Left lobe of liver (tissue), 2 donors: ENCODE measurements at places on chromosomes 1 and 21. TPM values are rescaled to one million over a fixed set of nuclear protein-coding genes. Genes with fewer than 3 reads are reported as not detected.

DNA sequence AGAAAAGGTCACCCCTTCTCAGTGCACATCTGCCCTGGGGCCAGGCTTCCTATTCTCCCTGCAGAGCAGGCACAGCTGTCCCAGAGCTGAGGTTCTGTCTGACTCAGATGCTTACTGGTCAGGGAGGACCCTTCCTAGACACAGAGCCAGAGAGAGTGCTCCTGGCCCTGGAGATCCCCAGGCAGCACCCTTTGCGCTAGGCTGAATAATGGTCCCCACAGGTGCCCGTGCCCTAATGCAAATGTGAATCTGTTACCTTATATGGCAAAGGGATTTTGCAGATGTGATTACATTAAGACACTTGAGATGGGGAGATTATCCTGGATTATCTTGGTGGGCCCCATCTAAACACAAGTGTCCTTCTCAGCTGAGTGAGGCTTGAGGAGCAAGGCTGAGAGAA lies 2.6 kb upstream of the TNNI1 start:
- DNase-seq, result no peak

CBS gene
- total RNA-seq, result 427 TPM

TINAGL1 gene
- total RNA-seq, result 12.0 TPM

- no peak for DNase-seq
These were observed 8.1 kb upstream of the TEDDM1 start for GRCh38 chr1:182408435-182409075.

GRCh38 chr1:236108027-236108648 lies 34.2 kb upstream of the GPR137B start:
- DNase-seq, result no peak

GRCh38 chr1:208603721-208604120 lies 359.5 kb upstream of the PLXNA2 start:
- DNase-seq, result no peak

MX1 gene
- total RNA-seq, result 8.5 TPM

GRCh38 chr1:230153641-230154296 lies 86.7 kb downstream of the GALNT2 start:
- peak; percentile 64 for DNase-seq

DNA sequence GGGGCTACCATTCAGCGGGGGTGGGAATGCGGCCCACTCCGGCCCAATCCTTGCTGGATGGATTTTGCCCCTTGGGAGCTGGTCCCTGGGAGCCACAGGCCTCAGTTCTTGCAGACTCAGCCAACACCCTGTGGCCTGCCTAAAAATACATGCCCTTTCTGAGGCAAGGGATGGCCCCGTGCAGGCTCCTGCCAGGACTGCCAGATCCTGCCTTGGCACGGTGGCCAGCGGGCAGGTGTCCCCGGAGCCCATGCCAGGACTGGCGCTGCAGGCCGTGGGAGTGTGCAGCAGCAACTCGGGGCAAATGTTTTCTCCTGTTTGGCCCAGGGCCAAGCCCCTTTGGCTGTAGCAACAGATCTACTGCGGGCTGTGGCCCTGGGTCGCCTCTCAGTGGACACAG lies 1.6 kb upstream of the PANK4 start:
- DNase-seq, result peak; percentile 97

DNA sequence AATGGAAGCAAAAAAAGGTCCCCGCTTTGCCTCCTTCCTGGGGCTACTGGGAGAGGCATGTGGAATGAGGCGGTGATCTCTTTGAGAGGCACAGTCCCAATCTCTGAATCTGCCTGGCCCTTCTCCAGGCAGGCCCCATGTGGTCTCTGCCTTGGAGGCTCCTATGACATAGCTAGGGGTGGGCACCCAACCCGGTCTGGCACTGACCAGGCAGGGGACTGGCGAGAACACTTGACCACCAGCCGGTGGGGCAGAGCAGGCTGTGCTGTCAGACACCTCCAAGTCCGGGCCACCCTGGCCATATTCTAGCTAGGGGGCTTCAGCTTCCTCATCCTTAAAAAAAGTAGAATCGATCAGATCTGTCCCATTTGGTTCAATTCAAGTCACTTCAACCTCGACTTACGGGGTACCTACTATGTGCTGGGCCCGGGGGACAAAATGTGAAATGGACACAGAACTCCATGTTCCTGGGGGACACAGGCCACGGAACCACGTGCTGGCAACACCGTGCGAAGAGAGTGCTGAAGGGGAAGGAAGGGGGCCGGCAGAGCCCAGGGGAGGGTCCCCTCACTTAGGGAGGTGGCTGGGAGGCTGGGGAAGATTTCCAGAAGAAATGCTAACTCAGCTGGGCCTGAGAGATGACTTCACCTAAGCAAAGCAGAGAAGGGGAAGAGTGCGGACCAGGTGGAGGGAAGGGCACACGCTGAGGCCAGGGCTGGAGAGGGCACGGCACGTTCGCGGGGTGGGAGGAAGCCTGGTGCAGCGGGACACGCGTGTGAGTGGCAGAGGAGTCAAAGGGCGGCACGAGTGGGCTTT lies 33.3 kb downstream of the HSPG2 start:
- DNase-seq, result no peak

GRCh38 chr1:238485057-238485911 lies 594.6 kb upstream of the ZP4 start:
- no peak for DNase-seq

- no peak for DNase-seq
These were observed 120.7 kb downstream of the TBX19 start for GRCh38 chr1:168401341-168401740.

DNA sequence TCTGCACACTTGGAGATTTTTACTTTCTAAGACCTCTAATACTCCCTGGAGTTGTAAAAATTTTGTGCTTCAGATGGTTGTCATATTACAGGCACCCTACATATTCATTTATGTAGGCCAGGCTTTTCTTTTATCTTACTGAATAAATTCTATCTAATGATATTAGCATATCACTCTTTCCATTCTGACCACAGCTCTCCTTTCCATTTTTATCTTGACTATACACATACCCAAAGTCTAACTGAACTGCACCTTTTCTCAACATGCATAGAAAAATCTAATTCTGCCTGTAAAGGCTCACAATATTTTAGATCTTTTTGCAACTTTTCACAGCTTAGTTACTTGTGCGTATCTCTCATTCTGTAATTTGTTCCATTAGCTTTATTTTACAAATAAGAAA lies 52.7 kb upstream of the TSHB start:
- no peak for DNase-seq

- no peak for DNase-seq
These were observed 57.0 kb upstream of the TARBP1 start for GRCh38 chr1:234535763-234536515.

ANKRD45 gene
- total RNA-seq, result not detected

- DNase-seq, result no peak
These were observed 26.2 kb downstream of the RSBN1 start for GRCh38 chr1:113786069-113786468.

NPL gene
- total RNA-seq, result 15.0 TPM

DNA sequence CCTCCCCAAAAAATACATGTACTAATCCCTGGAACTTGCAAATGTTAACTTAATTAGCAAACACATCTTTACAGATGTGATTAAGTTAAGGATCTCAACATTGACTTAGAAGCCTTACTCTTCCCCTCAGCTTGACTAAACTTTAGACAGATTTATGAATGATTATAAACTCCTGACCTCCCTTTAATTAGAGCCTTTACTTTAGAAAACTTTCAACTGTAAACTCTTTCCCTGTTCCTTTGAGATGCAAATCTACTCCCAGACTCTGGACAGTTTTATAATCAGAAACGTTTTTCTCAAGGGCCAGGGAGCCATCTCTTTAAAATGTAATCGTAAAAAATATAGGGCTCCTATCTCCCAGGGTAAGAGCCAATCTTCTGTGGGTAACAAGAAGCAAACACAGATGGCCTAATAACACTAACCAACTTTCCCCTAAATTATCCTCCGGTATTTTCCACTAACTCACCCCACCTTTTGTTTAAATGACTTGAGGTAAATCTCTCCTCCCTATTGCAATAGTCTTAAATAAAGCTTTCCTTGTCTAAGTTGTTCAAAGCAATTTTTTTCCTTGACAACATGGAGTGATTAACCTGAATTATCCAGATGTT lies 284.1 kb downstream of the BRINP3 start:
- no peak for DNase-seq

OPRD1 gene
- not detected for total RNA-seq

GRCh38 chr1:115160728-115161127 lies 71.4 kb upstream of the TSPAN2 start:
- DNase-seq, result no peak

- DNase-seq, result no peak
These were observed 256.5 kb downstream of the USP25 start for GRCh38 chr21:15986277-15986676.

DNA sequence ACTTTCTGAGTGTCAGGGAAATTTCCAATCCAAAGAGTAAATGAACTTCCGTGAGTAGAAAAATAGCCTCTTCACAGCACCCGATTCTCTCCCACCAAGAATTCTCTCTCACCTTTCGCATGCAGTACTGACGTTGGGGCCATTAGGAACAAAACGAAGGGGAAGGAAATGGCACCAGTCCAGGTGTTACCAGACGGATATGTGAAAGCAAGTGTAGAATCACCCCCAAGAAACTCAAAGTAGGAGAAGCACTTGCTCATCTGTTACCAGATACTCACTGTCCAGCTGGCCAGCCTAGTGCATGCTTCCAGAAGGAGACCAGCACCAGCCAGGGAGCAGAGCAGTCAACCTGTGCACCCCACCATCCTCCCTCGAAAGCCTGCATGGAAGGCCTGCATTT lies 55.1 kb downstream of the ITPKB start:
- DNase-seq, result no peak

DNA sequence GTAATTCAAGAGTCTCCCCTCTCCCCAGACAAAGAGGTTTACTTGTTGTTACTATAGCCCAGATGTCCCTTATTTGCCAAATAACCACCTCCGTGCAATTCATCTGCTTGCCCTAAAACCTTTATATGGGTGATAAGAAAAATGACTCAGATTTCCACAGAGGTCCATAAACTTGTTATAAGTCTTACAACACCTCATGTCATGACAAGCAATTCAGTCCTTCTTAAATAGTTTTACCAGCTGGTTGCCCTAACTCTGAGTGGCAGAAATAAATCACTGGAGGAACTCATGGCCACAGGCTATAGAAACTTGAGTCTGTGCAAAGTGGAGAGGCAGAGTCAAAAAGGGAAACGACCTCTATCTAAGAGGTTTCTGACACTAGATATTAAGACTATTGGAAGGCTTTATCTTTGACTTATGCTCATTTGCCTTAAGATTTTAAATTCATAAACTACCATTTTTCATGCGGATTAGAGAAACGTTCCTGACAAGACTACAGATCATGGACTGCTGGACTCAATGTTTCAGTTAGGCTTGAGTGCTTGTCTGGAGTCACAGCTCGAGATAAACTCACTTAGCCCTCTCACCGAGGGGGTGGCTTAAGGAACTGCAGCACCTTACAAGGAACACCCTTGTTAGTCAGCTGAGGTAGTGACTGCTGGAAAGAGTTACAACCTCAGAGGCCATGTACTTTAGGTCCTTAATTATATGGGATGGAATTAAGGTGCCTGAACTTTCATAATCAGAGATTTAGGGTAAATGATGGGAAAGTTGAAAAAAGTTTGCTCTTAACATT lies 662.5 kb upstream of the USP24 start:
- no peak for DNase-seq

DNA sequence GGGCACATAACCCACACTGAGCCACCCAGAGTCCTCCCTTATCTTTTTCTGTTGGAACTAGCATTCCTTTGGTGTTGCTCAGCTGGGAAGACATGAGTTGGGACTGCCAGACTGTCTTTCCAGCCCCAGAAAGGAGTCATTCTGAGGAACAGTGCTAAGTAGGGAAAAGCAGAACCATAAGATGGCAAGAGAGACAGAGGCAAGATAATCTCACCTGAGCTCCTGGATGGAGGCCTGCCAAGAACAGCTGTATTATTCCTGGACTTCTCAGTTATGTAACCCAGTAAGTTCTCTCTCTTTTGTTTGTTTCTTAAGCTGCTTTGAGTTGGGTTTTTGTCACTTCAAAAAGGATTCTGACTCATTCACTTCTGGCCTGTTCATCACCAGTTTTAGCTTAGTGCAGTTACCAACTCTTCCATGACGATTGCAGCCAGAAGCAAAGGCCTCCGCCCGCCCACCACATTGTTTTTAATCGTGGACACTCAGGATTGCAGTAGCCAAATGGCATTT lies 134.4 kb downstream of the OMA1 start:
- no peak for DNase-seq

- peak; percentile 62 for DNase-seq
These were observed 546 bp downstream of the POU2F1 start for GRCh38 chr1:167221126-167221737.

ERVH48-1 gene
- not detected for total RNA-seq

ETV3L gene
- not detected for total RNA-seq

- no peak for DNase-seq
These were observed 3.5 kb upstream of the TSPAN1 start for GRCh38 chr1:46171351-46171750.

GRCh38 chr1:211959680-211960079 lies 75.7 kb downstream of the INTS7 start:
- DNase-seq, result no peak

- no peak for DNase-seq
These were observed 6.8 kb downstream of the TMEM69 start for GRCh38 chr1:45694823-45695222.

DNA sequence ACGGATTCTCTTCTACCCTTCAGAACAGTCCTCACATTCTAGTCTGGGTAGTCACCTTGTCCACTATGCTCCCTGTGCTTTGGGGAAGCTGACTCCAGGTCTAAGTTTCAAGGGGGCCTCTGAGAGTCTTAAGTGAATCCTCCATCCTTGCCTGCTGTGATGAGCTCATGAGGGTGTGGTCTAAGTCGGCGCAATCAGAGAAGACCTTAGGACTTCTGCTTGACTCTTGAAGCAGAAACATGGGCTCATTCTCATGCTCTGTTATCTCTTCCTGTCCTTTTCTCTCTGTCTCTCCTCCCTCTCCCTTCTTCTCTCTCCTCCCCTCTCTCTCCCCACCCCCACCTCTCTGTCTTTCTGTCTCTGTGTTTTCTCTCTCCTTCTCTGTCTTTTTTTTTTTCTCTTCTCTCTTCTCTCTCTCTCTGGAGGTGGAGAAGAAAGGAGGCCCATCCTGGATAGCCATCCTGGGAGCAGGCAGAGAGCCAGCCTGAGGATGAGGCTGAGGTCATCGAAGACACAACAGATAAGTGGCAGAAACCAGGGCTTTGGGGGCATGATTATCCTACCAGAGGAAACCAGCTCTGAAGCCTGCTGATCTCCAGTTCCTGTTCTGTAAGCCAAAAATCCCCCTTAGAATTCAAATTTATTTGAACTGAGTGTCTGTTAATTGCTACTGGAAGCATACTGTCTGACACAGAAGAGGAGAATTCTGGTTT lies 245.6 kb downstream of the SIPA1L2 start:
- DNase-seq, result no peak

- DNase-seq, result no peak
These were observed 512.7 kb downstream of the LMO4 start for GRCh38 chr1:87841332-87841731.
